ENCODE measurements at places on chromosomes 6 and 20.

DNA sequence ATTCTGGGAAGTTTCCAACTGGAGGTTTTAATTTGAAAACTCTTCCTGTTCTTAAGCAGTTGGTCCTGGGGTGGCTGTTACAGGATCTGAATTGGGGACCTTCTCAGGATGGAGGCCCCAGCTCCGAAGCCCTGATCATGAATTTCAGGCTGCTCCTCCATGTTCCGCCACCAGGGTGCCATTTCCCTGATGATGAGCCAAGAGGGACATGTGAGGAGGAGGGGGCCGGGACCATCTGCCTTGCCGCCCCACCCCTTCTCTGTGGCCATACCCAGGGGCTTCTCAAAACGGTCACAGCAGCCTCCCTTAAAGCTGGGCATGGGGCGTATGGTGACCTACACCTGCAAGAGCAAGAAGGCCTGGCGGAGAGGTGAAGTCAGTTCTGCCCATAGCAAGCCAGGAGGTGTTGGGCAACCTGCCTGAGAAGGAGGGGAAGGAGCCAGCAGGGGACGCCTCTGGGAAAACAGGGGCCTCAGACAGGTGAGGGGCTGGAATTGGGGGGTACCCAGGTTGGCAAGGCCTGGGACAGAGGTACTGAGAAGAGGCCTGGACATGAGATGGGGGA lies 3.6 kb upstream of the BAK1 start:
- DNase-seq: no peak

- DNase-seq: no peak
These were observed 141.7 kb downstream of the F13A1 start for GRCh38 chr6:6178795-6179194.

GRCh38 chr6:8506126-8506525 lies 70.8 kb upstream of the SLC35B3 start:
- no peak for DNase-seq

DNA sequence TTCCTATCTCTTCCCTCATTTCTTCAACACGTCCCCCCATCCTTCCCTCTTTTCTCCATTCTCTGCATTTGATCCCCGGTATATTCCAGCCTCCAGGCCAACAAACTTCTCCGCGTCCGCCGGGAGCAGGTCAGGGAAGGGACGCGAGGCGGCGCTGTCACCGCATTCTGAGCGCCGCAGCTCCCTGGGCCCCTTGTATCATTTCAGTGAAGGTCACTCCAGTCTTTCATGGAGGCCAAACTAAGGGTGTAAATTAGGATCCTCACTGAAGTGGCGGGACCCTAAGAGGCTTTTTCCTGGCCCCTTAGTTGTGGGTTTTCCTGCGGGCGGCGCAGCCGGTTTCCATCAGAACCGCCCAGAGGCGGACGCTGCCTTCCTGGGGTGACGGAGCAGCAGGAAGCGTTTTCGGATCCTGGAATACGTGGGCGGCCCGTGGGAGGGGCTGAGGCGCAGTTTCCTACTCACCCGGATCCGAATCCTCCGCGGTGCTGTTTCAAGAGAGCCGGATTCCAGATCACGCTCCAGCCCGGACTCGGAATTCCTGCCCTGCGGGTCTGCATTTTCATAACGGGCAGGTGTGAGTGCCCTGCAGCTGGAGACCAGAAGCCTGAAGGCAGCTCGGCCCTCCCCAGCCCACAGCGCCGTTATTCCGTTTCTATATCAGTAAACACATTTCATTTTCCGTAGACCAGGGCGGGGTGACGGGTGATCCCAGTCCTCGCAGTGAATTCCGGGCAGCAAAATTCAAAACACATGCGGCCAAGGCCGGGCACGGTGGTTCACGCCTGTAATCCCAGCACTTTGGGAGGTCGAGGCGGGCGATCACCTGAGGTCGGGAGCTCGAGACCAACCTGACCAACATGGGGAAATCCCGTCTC lies 3.6 kb upstream of the MICA start:
- peak; percentile 59 for DNase-seq

DNA sequence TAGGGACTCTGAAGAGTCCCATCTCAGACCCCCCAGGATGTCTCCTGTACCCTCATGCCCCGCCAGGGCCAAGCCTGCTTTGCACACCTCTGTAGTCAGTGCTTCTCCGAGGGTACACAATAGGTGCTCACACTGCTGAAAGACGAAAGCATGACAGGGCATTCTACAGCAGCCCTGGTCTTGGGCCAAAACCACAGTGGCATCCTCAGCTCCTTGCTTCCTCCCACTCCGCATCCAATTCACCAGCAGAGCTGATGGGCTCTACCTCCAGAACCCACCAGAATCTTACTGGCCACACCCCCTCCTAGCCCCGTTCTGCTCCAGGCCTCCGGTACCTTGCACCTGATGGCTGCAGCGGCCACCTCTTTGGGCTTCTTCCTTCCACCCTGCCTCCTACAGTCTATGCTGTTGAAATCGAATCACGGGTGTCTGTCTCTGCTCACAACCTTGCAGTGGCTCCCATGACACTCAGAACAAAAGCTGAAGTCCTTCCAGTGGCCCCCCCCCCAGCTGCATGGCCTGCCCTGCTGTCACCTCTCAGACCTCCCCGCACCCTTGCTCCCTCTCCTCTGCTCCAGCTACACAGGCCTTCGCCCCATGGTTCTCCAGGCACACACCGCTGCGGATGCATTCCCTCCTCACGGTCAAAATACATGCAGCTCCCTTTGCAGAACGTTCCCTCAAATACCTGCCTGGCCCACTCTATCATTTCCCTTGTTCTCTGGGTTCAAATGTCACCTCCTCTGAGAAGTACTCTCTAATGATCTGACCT lies 1.2 kb downstream of the ANGPT4 start:
- no peak for DNase-seq
